Activated CD4-positive, CD25-positive, alpha-beta regulatory T cell treated with anti-CD3 and anti-CD28 coated beads, Interleukin-2, amount 50 U/mL, for 24 hours (primary cell): ENCODE measurements at places on chromosomes 3 and 15.

- ATAC-seq, result no peak
Observed at GRCh38 chr3:71690341-71690841, 34.8 kb downstream of the EIF4E3 start.

DNA sequence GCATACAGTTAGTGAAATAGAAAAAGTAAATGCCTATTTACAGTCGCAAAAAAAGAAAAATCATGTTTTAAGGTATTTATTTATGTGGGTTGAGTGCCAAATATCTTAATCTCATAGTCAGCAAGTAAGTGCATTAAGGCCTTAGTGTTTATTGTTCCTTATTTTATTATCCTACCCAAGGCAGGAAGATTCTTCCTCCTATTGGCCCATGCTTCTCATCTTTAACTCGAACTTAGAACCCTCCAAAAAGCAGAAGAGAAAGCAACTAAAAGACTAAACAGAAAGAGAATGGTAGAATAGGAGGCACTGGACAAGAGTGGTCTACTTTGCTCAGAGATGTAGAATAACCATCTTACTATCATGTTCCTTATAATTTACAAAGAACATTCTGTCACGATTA is 7.5 kb downstream of the RFX7 start:
- no peak for ATAC-seq

GRCh38 chr3:120623727-120624093 is 27.6 kb downstream of the NDUFB4 start:
- ATAC-seq, result no peak

GRCh38 chr15:44718180-44718926 is 7.0 kb downstream of the B2M start:
- ATAC-seq, result no peak

- no peak for ATAC-seq
Observed at GRCh38 chr3:133938770-133939462, 43.2 kb upstream of the RAB6B start.
